ENCODE measurements at places on chromosomes 1 and 21.
A peak's percentile ranks its signal among the peaks of the same experiment; 100 is the strongest.

GRCh38 chr21:19553919-19554615, 1150.5 kb upstream of the TMPRSS15 start:
- no peak for DNase-seq

DNA sequence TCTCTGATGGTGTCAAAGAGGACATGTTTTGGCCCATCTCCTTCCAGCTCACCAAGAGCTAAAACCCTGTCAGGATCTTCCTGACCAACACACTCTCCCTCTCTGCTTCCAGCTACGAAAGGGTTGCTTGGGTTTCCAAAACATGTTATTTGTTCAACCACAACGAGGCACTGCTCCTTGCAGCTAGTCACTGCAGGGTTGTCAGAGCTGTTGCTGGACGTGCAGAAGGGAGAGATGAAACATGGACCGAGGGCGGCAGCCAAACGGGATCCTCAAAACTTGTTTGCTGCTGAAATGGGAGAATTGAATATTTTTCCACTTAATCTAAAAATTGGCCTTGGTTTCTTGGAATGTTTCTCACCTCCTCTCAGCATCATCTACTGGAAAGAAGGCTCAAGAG, 12.4 kb downstream of the ZBTB18 start:
- no peak for DNase-seq

- no peak for DNase-seq
Observed at GRCh38 chr1:227245613-227246320, 72.5 kb downstream of the CDC42BPA start.

- no peak for DNase-seq
Observed at GRCh38 chr21:45464309-45464708, 59.3 kb downstream of the COL18A1 start.

GRCh38 chr1:15736038-15736891, at the start of gene SLC25A34:
Gene SLC25A34, plus strand, starts transcription at chr1:15736258. Its CDS starts 228 bp downstream, at chr1:15736486.
- no peak for DNase-seq

GRCh38 chr1:184930232-184930631, 44.1 kb downstream of the NIBAN1 start:
- no peak for DNase-seq

- no peak for DNase-seq
Observed at GRCh38 chr1:246622035-246622652, 55.9 kb downstream of the CNST start.

DNA sequence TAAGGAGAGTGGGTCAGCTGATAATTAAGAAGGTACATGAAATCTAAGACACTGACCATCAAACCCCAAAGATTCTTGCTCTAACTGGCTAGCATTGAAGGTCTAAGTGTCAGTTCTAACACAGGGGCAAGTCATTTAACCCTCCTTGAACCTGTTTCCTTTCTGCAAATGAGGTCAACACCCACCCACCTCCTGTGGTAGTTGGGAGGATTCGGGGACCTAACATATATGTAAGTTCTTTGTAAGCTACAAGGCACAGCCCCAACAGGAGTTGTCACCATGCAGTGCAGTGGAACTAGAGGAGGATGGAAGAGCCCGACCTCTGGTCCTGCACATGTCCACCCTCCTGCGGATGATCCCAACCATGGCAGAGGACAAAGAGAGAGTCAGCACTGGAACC, 2.4 kb downstream of the NUDT17 start:
- no peak for DNase-seq

DNA sequence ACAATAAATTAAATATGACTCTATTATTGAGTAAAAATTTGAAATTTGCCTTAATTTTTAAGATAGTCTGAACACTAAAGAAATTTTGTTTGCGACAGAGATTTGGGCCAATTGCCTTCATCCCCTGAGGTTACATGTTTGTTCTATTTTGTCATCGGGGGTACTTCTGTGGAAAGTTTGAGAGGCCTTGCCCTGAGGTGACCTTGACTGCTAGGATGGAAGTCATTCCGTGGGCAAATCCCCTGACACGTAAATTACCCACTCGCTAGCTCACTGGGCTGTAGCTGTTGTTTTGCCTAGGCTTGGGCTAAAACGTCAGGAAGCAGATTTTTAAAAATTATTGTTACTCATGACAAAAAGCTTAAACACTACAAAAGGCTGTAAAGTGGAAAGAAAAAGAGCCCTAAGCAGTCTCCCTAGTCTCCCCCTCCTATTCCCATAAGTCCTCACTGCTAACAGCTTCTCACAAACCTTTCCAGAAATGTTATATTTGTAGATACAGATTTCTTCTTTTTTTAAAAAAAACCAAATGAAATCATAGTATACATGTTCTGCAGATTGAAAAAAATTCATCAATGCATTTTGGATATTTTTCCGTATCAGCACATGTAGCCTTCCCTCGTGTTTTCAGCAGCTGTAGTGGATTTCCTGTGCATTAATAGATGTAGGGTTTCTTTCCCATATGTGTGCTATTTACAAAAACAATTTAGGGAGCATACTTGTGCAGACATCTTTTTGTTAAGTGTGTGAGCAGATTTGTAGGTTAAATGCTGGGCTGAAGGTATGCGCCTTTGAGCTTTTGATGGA, 142.7 kb downstream of the MRPS6 start:
- DNase-seq: no peak

DNA sequence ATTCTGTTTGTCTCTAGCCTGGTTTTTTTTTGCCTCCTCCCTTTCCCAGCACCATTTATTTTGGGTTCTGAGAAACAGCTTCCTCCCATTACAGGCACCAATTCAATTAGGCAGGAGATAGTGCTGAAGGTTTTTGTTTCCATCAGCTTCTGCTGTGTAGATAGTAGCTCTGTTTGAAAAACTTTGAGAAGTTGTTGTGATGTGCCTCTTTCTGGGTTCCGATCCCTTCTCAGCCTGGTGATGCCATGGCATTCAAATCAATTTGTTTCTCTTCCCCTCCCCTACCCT, 109.0 kb downstream of the NFIA start:
- no peak for DNase-seq

GRCh38 chr1:158112994-158113758, 67.5 kb upstream of the CD1D start:
- DNase-seq: peak; percentile 41

- DNase-seq: no peak
Observed at GRCh38 chr1:168913711-168914463, 184.9 kb upstream of the DPT start.

DNA sequence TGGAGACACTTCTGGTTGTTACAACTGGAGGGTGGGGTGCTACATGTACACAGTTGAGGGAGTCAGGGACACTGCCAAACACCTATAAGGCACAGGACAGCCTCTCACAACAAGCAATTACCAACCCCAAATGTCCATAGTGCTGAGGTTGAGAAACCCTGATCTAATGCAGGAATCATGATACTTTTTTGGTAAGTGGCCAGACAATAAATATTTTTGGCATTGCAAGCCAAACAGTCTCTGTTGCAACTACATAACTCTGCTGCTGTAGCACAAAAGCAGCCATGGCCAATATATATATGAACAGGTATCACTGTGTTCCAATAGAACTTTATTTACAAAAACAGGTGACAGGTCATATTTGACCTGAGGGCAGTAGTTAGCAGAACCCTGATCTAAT, 177.5 kb downstream of the ASTN1 start:
- DNase-seq: no peak

- peak; percentile 49 for DNase-seq
Observed at GRCh38 chr1:45009956-45010854, 919 bp downstream of the HECTD3 start.

DNA sequence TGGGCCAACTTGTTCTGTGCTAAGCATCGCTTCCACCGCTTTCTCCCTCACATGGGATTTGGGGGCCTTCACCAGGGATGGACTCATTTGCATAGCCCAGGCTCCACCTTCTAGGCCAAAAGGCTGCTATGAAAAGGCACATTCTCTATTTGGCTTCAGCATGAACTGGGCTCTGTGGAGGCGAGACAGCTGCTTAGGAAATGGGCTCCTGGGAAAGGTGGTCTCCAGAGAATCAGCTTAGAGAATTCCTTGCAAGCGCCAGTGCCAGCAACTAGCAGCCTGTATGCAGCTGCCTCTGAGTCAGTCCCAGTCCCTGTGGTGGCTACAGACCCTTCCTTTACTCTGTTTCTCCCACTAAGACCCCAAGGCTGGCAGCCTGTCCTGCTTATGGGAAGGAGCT, 214.5 kb downstream of the HIVEP3 start:
- DNase-seq: no peak
